Smooth muscle cell of the pulmonary artery (primary cell): ENCODE measurements at places on chromosomes 7 and 10. TPM values are rescaled to one million over a fixed set of nuclear protein-coding genes. Genes with fewer than 3 reads are reported as not detected.

Gene SPDYE11
- total RNA-seq = not detected in 2 replicates

Gene PDE1C
- 52.9 and 89.5 TPM in 2 replicates for total RNA-seq

Gene NEURL1
- total RNA-seq = under 0.01 and 0.63 TPM in 2 replicates

Gene NEUROD6
- total RNA-seq = not detected in 2 replicates

Gene HOXA3
- total RNA-seq = 4.4 and 5.8 TPM in 2 replicates

Gene VPS41
- total RNA-seq = 65.7 and 93.6 TPM in 2 replicates

Gene AFAP1L2
- 0.17 and 1.2 TPM in 2 replicates for total RNA-seq

Gene TRIM50
- total RNA-seq = not detected in 2 replicates

Gene HHEX
- 2.1 and 9.2 TPM in 2 replicates for total RNA-seq

Gene CNPY1
- not detected in 2 replicates for total RNA-seq
